ENCODE measurements at places on chromosomes 6 and 20.

- no peak for DNase-seq
Measured at GRCh38 chr6:96059586-96059985, 43.8 kb downstream of the FUT9 start.

DNA sequence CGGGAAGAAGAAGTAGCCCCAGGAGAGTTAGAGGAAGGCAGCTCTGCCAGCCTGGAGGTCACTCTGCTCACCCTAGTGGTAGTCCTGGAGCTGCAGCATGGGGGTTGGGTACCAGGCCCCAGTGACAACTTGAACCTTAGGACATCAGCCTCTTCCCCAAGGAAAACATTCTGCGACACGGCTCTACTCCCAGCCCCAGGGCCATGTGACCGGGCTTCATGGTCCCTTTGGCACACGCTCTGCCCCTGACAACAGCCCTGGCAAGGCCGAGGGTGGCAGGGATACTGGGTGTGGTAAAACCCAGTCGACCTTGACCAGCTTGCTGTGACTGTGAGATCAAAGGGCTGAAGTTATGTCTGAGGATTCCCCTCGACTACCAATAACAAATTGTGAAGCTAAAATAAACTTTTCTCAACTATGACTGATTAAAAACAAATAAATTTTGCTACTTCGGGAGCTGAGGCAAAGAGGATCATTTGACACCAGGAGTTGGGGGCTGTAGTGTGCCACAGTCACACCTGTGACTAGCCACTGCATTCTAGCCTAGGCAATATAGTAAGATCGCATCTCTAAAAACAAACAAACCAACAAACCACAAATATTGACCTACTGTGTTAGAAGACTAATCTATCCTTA is 24.4 kb upstream of the ARID1B start:
- no peak for DNase-seq

- no peak for DNase-seq
Measured at GRCh38 chr20:23419657-23419994, 1.7 kb downstream of the NAPB start.

- DNase-seq = no peak
Measured at GRCh38 chr6:144617708-144618107, 332.6 kb downstream of the UTRN start.

DNA sequence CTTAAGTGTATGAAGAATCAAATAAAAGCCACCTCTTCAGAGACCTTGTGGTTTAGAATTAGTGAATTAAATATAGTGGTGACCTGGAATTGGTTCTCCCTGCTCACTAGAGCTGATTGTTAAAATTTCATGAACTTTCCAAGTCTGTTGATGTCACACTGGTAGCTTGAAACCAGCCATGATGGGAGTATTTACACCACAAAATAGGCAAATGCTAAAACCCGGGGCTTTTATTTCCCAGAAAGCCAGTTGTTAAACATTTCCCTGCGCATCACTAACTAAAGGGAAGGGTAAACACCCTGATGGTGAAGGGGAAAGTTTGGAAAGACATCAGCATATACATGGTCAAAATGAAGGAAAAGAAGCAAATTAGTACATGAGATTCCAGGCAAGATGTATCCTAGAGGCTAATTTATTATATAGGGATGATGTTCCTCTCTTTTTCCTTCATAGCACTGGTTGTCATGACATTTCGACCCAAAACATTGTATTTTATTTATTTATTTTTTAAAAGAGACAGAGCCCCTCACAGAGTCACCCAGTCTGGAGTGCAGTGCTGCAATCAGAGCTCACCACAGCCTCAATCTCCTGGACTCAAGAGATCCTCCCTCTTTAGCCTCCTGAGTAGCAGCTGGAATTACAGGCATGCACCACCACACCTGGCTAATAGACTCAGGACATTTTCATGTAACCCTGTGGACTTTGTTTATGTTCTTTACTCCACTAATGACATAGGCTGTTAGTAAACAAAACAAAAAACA is 123.2 kb downstream of the RIN2 start:
- DNase-seq = no peak

- DNase-seq = no peak
Measured at GRCh38 chr20:24657878-24658620, 188.6 kb downstream of the SYNDIG1 start.

DNA sequence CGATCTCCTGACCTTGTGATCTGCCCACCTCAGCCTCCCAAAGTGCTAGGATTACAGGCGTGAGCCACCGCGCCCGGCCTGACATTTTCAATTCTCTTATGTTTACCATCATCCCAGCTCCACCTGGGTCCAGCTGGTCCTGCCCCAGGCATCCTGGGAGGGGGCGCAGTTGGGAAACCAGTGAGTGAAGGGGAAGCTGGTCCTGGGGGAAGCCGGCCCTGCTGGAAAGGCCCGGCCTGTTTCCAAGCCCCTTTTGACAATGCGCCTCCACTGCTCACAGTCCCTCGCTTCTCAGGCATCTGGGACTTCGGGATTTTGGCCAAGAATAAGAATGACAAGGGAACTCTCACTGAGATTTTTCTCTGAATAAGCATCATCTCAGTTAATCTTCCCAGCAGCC is 14.2 kb downstream of the SLC13A3 start:
- DNase-seq = no peak

DNA sequence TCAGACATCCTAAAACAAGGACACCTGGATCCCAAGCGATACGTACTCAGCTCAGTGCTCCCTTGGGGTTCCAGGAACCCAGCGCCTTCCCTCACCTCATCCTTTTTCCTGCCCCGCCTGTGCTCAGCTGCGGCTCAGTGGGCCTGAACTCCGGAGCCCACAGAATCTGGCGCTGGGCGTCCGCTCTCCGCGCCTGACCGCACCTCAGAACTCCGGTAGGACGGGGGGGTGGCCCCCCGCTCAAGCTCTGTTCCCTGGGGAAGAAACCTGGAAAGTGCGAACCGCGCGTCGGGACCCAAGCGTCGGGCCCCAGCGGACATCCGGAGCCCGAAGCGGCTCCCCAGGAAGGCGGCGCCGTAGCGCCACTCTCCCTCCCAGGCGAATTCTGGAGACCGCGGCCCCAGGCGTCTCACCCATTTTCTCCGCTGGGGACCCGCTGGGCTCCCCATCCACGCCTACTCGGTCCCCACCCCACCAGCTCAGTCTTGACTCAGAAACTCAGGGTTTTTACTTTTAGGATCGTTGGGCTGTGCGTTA is 336 bp upstream of the LY6G5C start:
- DNase-seq = peak; percentile 54

GRCh38 chr20:52610749-52611148 is 361.4 kb upstream of the TSHZ2 start:
- DNase-seq = no peak

- DNase-seq = no peak
Measured at GRCh38 chr20:8055096-8055495, 35.5 kb upstream of the TMX4 start.

DNA sequence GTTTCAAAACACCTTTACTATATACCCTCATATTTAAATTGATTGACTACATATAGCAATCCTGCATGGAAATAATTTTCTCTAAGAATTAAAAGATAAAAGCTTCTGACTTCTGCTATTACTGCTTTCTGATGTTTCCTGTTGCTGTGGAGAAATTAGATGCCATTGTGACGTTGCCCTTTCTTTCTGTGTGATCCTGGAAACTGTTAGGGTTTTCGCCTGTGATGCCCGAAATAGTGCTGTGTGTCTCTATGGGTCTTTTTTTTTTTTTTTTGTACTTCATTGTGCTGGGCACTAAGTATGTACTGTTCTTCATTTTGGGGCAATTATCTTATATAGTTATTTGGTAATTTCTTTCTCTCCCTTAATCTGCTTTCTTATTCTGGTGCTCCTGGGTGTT is 205.0 kb downstream of the ARID1B start:
- DNase-seq = no peak

DNA sequence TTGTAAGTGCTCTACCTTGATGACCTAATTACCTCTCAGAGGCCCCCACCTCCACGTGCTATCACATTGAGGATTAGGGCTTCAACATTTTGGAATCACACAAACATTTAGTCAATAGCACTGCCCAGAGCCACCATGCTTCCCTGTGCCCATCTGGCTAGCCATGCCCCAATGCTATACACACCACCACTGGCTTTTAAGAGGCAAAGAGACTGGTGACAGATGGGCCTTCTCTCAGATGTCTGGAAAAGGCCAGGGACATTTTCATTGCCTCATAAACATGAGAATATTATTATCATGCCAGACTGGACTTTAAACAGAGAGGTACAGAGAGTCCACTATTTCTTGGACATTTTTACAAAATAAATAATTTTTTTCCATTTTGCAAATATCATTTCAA is 29.8 kb downstream of the TRMT6 start:
- no peak for DNase-seq

DNA sequence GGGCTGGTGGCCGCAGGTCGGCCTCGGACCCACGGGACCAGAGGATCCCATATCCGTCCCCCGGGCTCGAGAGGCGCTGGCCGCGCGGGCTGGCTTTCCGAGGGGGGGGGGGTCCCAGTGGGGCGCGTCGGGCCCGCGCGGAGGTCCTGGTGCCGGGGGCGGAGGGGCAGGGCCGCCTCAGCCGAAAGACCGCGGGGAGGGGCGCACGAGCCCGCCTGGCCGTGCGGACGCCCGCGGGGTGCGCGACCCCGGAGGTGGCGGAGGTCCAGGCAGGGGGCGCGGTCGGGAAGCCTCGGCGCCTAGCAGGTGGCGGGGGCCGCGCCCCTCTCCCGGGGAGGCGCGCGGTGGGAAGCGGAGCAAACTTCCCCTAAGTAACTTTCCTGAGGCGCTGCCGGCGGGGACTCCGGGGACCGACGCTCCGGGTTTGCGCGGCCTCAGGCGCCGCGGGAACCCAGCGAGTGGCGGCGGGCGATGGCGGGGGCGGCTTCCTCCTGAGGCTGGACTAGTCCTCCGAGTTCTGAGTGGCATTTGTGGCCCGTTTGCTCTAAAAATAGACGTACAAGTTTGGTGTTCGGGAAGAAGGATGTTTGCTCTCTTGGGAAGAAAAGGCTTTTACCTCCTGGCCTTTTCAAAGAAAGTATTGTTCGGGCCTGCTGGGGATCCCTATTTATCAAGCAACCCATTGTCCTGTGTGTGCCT is 26.5 kb upstream of the BTBD3 start:
- peak; percentile 65 for DNase-seq

DNA sequence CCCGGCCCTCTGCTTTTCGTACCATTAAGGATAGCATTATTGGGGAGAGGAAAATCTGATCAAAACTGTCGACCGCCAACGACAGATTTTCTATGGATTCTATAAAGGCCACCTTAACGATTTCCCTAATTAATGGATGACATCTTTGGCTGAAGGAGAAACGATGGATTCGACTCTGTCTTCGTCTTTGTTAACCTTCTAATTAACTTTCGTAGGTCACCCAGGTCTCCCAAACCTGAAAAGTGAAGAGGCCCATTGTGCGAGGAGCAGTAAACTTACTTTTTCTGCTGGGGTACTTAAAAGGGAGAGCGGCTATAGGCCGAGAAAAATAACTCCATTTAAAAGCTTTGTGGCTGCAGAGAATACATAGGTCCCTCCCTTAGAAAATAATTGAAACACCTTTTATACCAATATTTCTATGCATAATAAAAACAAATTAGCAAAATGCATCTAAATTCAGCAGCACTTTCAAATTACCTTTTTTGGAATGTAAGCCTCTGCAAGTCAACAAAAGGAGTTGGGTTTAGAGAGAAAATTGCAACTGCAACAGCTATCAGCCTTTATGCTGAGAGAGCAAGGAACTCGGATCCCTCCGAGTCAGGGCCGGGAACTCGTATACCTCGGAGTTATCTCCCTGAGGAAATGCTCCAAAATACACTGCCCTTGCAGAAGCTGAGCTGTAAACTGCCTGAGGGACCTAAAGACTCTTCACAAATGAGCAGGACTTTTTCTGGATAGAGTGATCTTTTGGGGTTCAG is 31.4 kb upstream of the NR2E1 start:
- peak; percentile 31 for DNase-seq

- peak; percentile 74 for DNase-seq
Measured at GRCh38 chr20:38123021-38123587, 42.0 kb downstream of the TGM2 start.

- peak; percentile 2 for DNase-seq
Measured at GRCh38 chr6:162151021-162151665, 576.4 kb downstream of the PRKN start.

DNA sequence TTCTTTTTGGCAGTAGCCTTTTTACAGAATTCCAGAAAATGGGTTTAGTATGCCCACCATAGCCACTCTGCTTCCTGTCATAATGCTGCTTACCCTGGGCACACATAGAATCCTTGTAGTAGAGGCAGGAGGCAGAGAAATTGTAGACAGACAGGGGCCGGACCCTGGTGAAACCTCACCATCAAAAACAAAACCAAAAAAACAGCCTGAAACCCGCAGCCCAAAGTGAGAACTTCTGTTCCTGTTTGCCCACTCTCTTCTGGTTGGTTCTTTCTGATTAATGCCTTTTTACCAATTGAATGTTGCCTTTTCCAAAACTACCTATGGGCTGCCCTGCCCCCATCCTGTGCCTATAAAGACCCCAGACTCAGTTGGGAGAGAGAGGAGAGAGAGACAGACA is 188.2 kb downstream of the CDKAL1 start:
- DNase-seq = no peak

- peak; percentile 34 for DNase-seq
Measured at GRCh38 chr20:36573798-36574365, 485 bp downstream of the TGIF2 start.

GRCh38 chr6:149984773-149985172 is 21.0 kb downstream of the ULBP1 start:
- DNase-seq = no peak

DNA sequence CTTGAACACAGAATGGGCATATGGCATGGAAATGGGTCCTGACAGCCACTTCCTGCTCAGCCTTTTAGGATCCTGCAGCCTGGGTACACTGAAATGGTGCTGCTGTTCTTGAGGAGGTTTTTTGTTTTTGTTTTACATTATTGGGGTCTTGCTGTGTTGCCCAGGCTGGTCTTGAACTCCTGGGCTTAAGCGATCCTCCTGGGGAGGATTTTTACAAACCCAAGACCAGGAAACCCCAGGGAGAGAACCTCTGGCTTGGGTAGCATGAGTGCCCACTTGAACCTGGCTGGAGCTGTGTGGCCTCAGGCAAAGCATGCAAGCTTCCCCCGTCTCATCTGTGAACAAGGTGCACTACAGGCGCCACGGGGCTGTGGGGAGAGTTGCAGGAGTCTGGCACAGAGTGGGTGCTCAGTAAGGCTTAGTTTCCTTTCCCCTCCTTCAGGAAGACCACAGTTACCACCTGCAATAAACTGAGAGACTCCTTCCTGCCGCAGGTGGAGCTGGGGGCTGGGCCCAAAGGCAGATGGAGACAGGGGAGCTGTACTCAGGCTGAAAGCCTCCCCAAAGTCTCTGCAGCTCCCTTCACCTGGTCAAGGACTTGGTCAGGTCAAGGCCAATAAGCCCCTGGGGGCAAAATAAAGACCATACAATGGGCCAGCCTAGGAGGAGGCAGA is 1.8 kb downstream of the SLA2 start:
- no peak for DNase-seq

All from umbilical cord (tissue), 2 donors.